HTR-8/SVneo (cell line): ENCODE measurements at places on chromosomes 5 and 9.

DNA sequence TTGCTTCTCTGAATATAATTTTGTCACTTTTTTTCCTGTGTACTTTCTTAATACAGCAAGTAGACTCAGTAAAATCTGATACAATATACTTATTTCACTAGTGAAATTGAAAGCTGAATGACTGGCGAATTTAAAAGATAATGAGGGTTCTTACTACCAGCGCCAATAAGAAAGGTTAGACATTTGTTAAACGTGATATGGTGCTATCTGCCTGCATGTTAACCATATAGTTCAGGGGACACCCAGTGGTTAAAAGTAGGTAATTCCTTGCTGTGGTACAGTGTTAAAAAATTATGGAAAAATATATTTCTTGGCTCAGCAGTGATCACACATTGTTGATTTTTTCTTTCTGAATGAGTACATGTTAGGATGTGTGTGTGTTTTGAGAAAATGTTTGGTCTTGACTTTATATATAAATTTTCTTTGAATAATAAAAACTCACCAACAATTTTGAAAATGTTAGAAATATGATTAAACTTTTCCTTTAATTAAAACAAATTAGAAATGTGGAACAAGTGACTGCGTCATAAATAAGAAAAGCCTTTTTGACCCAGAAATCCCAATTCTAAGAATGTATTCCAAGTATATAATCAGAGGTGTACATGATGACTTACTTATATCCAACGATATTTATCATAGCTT, 25.8 kb downstream of the CAST start:
- DNase-seq: peak; percentile 63

- no peak for DNase-seq
Observed at GRCh38 chr9:83680233-83680632, 27.5 kb downstream of the UBQLN1 start.

DNA sequence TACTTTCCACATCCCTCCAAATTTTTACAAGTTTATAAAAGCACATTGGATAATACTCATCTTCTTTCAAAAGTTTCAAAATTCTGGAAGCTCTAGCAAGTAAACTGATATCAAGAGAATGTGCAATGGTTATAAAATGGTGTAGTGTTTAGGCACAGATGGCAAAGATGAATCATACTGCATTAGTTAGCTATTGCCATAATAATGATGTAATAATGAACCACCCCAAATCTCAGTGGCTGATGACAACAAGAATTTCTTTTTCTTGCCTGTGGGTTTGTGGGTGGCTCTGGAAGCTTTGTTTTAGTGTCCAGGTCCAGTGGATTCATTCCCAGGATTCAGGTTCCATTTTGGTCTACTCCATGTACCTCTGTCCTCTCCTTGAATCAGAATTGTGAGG, 319.0 kb downstream of the BRINP1 start:
- DNase-seq: no peak

DNA sequence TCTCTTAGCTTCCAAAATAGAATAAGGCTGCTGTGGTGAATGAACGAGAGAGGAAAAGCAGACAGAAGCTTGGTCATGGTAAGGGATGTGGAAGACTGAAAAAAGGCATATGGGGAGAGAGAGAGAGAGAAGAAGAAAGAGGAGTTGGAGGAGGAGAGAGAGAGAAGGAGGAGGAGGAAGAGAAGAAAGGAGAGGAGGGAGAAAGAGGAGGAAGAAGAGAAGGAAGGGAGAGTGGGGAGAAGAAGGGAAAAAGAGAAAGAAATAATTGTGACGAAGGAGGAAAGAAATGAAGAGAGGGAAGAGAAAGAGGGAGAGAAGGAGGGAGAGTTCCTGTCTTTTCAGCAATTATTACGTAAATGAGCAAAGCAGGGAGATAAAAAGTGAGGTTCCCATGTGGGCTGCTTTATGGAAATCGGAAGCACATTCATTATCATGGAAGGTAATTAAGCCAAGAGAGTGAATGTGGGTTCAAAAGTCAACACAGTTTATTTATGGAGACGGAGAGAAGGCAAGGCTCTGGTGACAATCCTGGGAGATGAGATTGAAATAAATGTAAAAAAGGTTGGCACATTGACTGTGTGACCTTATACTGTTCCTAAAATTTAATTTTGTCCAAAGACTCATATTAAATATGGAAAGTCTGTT, 611.2 kb downstream of the KIF4B start:
- no peak for DNase-seq

DNA sequence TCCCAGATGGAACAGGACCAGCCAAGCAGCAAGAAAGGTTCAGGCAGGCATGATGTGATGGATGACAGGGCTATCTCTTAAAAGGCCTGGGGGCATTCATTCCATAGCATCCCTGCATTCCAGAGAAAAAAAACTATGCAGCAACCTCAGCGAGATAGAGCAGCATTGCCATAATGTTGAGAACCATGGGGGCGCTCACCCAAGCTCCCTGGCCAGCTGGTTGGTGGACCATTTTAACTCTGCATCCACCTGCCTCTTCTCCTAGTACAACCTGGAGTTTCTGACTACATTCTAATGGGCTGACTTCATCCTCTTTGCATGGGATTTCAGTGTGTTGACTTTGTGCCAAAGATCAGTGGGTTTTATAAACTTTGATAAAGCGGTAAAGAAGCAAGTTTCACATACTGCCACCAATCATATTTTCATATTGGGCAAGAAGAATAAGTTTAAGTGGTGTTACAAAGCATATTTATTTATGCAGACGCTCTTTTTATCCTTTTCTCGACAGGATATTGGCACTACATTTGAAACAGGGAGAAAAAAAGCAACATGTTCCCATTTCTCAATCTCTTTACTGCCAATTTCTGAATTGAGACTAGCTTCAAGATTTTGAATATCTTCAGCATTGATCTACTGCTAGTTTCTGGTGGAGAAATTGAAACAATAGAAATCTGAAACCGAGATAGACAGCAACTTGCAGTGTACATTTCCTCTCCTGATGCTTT, 378.3 kb upstream of the WWC1 start:
- DNase-seq: peak; percentile 45

DNA sequence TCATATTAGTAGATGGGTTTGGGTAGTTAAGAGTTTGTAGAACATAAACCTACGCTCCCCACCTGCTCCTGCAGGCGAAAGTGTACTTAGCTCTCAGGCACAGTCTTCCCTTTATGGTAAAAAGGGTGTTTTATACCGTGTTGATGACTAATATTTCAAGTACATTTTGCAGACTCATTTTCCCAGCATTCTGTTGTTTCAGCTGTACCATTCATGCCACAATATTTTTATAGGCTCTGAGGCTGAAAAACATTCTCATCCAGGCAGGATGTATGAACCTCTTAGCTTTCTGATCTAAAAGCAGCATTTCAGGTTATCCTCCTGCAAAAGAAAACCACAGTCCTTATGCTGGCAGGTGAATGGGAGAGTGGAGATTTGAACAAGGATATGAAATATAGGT, 231.4 kb downstream of the NR2F1-AS1 start:
- peak; percentile 24 for DNase-seq
